ENCODE measurements at places on chromosomes 11 and 22.
A peak's percentile ranks its signal among the peaks of the same experiment; 100 is the strongest.

- DNase-seq: no peak
Observed at GRCh38 chr22:27602390-27602789, 199.2 kb downstream of the MN1 start.

DNA sequence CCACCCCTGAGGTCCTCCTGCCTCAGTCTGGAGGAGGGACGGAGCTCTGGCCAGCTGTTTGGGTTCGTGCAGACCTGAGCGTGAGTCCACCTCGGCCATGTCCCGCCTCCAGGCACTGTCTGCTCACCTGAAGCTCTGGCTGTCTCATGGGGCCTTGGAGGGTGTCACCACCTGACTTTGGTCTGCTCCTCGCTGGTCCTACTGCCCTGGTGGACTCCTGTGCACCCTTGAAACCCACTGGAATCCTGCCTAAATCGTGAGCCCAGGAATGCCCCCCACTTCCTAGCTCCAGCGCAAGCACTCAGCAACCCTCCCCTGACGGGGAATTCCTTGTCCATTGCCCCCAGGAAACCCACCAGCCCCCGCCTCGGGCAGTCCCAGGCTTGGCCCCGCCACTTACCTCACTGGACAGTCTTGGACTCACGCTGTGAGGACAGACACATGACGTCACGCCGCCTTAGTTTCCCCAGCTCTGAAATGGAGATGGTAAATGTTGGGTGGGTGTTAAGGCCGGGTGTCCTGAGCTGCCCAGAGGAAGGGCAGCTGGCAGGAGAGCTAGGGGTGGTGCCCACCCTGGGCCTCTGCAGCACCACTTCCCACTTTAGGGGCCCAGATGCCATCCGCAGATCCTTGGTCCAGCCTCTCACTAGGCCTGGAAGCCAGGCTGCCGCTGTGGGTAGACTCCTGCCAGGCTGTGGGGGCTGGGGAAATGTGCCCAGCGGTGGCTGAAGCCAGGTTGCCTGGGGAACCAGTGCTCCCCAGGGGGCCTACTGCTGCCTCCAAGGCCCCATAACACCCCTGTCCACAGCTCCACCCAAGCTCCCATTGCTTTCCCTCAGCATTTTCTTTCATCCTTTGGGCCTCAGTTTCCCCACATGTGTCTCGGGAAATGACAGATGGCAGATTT, 18.2 kb upstream of the TBX1 start:
- DNase-seq: no peak

DNA sequence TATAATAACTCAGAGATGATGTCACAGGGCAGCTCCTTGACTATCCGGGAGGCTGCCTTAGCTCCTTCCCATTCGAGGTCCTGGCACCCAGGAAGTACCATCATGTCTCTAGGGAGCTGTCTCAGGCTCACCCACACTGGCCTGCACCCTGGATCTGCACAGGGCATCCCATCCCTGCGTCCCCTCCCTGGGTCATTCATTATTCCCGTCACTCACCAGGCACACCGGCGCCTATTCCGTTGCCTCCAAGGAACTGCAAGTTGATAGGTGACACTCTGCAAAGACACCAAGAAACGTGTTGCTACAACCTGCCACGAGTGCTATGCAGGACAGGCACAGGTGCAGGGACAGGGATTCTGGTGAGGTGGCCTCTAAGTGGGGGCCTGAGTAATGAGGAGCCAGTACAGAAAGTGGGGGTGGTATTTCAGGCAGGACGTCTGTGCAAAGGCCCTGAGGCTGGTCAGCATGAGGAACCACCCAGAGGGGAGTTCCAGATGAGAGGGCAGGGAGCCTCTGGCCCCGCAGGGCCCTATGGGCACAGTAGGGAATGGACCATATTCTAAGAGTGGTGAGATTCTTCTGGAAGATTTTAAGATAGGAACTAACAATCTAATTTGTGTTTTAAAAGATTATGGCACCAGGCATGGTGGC, 71.6 kb upstream of the SHANK2 start:
- no peak for DNase-seq

- no peak for DNase-seq
Observed at GRCh38 chr11:3000032-3000961, 8.2 kb upstream of the NAP1L4 start.

DNA sequence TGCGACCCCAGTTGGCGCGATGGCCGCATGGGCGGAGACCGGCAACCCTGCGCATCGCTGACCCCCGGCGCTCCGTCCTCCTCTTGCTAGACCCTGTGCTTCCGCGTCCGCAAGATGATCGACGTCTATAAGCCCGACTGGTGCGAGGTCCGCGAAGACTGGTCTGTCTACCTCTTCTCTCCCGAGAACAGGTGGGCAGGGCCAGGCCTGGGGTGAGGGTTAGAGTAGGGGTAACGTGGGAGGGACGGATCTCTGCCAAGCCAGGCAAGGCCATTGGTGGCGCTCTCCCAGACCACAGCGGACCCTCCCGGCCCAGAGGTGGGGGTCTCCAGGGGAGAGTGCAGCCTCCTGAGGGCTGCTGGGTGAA, 92.1 kb downstream of the CACNA1I start:
- no peak for DNase-seq

- no peak for DNase-seq
Observed at GRCh38 chr11:87101956-87102580, 64.3 kb downstream of the TMEM135 start.

- DNase-seq: peak; percentile 37
Observed at GRCh38 chr22:39240831-39241793, 3.7 kb downstream of the PDGFB start.

DNA sequence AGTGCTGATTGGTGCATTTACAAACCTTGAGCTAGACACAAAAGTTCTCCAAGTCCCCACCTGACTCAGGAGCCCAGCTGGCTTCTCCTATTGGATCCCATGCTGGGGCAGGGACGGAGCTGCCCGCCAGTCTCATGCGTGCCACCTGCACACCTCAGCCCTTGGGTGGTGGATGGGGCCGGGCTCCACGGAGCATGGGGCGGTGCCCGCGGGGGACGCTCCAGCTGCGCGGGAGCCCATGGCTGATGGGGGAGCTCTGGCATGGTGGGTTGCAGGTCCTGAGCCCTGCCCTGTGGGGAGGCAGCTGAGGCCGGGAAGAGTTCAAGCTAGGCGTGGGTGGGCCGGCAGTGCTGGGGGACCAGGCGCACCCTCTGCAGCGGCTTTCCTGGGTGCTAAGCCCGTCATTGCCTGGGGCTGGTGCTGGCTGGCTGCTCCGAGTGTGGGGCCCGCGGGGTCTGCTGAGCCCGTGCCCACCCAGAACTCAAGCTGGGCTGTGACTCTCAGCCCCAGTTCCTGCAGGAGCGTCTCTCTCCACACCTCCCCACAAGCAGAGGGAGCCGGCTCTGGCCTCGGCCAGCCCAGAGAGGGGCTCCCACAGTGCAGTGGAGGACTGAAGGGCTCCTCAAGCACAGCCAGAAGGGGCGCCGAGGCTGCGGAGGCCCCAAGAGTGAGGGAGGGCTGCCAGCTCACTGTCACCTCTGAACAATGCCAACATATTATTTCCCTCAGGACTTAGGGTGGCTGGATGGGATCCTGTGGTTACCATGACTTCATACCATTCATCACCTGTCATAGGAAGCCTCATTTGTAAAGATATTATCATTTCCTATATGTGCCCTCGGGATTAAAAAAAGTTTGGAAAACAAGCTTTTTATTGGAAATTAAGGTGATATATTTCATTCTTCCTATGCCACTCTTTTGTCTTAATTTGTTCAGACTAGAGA, 688.7 kb downstream of the ETS1 start:
- no peak for DNase-seq

GRCh38 chr11:68710409-68710808, 26.1 kb downstream of the GAL start:
- no peak for DNase-seq

DNA sequence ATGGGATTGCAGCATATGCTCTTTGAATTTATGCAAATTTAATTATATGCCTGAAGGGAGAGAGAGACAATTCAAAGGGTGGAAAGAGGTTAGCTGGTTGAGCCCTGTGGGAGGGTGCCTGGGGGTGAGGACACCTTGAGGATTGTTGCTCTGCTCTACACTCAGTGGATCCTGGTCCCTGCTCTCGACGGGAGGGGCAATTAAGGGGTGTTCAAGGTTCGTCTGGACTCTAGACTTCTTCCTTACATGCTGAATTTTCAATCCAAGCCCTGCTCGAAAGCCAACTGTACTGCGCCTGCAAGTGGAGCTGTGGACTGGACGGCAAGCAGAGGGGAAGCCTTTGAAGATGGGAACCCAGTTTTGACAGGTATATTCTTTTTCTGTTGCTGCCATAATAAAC, 15.5 kb upstream of the OR5M11 start:
- no peak for DNase-seq

DNA sequence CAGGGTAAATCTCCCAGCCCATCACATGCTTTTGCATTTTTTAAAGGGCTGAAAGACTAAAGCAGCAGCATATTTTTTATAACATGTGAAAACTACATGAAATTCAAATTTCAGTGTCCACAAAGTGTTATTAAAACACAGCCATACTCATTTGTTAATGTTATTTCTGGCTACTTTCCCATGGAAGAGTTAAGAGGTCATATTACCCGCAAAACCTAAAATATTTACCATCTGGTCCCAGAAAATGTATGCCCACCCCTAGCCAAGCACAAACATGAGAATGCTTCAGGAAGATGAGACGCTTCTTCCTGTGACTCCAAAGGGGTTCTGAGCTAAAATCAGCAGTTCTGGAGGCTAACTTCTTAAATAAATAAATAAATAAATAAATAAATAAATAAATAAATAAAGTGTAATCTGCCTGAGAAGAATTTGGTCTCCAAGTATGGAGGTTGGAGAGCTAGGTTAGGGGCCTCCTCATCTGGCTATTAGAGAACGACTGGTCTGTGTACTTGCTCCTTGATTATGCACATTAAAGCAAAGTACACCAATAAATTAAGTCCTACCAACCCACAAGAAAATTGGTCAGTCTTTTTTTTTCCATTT, 9.7 kb downstream of the IMMP1L start:
- no peak for DNase-seq

GRCh38 chr11:71372693-71373657, 75.2 kb downstream of the DHCR7 start:
- no peak for DNase-seq

GRCh38 chr22:31333641-31334040, 12.5 kb downstream of the PATZ1 start:
- no peak for DNase-seq

DNA sequence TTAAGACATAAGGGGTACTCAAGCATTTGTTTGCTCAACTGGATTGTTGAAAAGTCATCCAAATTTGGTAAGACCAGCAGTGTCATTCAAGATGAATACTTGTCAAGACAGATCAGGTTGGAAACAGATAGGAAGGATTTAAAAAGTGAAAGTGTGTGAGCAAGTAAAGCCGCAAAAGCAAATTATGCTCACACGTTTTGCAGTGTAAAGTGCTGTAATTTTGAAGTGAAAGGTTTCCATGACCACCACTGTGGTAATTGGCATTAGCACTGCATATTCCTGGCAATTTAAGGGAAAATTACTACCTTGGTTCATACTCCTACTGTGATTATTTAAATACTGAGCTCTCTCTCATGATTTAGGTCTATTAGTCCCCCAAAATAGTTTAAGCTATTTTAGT, 704.1 kb upstream of the CCDC179 start:
- no peak for DNase-seq

GRCh38 chr22:23574877-23575276, 5.2 kb downstream of the IGLL1 start:
- DNase-seq: no peak

DNA sequence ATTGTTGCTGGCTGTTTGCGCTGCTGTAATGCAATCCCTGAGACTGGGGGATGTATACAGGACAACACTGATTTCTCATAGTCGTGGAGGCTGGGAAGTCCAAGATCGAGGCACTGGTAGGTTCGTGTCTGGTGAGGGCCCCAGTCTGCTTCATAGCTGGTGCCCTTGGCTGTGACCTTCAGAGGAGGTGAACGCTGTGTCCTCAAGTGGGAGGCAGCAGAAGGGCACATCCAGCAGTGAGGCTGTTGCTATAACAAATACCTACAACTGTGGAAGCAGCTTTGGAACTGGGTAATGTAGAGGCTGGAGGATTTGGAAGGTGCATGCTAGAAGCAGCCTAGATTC, 21.3 kb downstream of the KRTAP5-5 start:
- no peak for DNase-seq

- DNase-seq: no peak
Observed at GRCh38 chr11:119362741-119363080, 16.2 kb upstream of the MFRP start.

GRCh38 chr11:120517390-120517761, 5.8 kb downstream of the GRIK4 start:
- DNase-seq: no peak

DNA sequence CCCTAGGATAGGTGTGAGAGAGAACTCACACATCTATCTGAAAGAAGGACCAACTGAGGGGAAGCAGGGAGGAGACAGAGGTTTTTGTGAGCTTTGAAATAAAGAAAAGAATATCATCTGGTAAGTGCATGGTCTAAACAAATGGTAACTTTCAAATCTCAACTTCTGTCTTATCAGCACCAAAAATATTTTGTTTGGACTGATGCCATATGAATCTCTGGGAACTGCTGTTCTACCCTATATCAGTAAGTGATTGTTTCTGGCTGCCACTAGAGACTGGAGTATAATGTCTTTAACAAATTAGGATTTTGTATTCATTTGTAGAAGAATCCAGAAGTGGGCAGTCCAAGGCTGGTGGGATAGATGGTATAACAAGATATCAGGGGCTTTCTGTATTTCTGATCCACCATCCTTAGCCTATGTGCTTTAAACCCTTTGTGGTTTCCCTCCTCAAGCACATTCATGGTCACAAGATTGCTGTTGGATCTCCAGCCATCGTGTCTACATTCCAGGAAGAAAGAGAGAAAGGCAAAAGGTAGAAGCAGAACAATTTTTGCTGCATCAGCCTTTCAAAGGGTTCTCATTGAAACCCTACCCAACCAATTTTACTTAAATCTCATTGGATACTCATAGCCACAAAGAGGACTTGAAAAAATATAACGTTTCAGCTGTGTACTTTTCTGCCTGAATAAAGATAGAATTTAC, 4.7 kb downstream of the HEPHL1 start:
- DNase-seq: no peak

DNA sequence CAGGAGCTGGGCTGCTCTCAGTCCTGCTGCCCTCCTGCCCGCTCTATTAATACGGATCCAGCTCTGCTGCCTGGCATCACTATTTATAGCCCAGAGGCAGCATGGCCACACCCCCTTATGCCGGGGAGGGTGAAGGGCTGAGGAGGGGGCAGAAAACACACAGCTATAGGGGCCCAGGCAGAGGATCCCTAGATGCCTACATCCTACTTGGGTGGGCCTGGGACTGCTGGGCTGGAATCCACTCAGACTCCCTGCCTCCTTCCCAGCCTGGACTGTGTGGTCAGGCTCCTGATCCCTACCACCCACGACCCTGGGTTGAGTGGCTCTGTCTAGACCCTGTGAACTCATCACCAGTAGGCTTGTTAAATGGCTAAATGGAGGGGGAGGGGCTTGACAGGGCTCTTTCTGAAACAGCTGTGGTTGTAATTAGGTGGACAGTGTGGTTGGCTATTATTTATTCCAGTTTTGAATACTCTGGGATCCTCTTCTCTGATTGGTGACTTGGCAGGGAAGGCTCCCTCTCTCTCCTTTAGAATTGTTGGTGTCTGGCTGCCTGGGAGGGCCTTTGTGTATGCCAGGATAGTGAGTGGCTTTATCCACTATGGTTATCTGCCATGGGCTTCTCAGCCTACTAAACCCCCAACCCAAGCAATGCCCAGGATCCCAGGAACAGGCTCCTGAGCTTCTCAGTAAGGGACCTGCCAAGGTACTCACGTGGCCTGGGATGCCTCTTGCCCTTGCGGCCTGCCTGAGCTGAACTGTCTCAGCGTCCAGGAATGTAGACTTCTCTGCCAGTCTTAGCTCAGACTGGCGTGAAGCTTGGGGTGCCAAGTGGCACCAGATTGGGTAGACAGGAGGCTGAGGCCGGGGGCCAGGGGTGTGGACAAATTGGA, 15.2 kb downstream of the PHLDB1 start:
- DNase-seq: no peak

Measured in activated CD4-positive, alpha-beta T cell treated with anti-CD3 and anti-CD28 coated beads, Interleukin-2, amount 50 U/mL, for 4 hours (primary cell).